HCT116 (cell line): ENCODE measurements at places on chromosomes 12 and 14. TPM values are rescaled to one million over a fixed set of nuclear protein-coding genes. Genes with fewer than 3 reads are reported as not detected.

Gene RAD51AP1
- 28.2 TPM for total RNA-seq

Gene KIF5A
- total RNA-seq, result 5.2 TPM

Gene TBX5
- total RNA-seq, result 0.10 TPM

DNA sequence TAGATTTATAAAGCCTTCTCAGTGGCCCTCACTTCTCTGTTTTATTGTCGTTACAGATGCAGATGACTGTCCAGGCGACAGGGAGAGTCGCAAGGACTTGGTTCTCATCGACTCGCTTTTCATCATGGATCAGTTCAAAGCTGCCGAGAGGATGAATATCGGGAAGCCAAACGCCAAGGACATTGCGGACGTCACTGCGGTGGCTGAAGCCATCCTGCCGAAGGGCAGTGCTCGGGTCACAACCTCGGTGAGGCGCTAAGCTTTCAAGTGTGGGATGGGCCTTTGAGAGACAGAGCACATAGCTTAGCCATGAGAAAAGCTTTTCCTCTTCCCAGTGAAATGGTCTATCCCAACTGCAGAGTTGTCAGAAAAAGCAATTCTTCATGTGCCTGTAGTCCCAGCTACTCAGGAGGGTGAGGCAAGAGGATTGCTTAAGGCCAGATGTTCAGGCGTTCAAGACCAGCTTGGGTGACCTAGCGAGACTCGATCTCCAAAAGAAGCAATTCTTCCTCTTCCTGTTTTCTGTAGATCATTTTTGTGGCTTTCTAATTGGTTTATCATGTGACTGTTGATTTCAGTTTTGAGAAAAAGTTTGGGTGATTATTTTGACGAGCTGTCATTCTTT is 56.4 kb downstream of the EP400 start:
- no peak for DNase-seq
- H3K36me3 ChIP-seq, result peaks cover 28% of the 10 kb centered on the region; the same call in 1 of the 2 replicates
- H3K4me1 ChIP-seq, result no peaks in the 10 kb centered on the region
- no peak overlapping the region for H3K4me3 ChIP-seq

Gene PTGER2
- total RNA-seq, result 0.57 TPM

Gene RBM19
- 30.7 TPM for total RNA-seq

DNA sequence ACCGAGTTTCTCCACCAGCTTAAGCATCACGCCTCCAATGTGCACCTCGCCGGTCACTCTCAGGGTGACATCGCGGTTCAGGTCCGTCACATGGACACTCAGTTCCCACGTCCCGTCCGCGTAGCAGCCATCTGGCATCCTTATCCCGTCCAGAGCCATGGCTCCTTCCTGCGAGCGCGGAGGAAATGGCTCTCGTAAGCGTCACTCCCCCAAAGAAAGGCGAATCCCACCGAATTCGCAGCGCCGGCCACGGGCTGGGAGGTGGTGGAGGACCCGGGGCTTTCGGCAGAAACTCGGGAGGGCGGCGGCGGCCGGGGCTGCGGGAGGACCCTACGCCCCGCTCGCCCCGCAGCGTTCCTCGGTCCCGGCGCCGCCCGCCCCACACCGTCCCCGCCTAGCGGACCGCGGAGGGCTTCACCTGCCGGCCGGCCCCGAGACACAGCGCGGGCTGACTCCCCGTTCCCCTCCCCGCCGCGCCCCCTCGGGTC is 396 bp downstream of the FERMT2 start:
- DNase-seq, result no peak
- H3K27ac ChIP-seq, result peak overlapping the region; percentile 85
- H3K4me3 ChIP-seq, result peak overlapping the region; percentile 92
- peaks cover 2% of the 10 kb centered on the region; the same call in 1 of the 2 replicates for H3K36me3 ChIP-seq
- peaks cover 11% of the 10 kb centered on the region; the same call in 1 of the 2 replicates for H3K4me1 ChIP-seq
